ENCODE measurements at places on chromosomes 11 and 22.

DNA sequence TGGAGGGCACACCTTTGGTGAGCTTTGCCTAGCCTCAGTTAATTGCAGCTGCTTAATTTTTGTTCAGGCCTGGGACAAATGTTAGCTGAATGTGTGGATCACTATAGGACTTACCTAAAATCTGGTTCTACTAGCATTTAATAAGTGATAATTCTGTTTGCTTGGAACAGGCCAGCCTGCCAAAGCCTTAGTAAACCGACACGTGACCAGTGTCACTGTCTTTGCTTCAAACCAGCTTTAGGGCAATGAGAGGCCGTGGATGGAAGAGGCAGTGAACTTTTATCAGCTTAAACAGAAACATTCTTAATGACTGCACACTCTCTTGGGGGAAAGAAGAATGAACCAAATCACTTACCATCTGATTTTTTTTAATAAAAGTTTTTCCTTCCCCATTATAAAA is 10.8 kb downstream of the PARVA start:
- no peak for DNase-seq

- no peak for DNase-seq
Observed at GRCh38 chr11:115806056-115806455, 301.8 kb upstream of the CADM1 start.

DNA sequence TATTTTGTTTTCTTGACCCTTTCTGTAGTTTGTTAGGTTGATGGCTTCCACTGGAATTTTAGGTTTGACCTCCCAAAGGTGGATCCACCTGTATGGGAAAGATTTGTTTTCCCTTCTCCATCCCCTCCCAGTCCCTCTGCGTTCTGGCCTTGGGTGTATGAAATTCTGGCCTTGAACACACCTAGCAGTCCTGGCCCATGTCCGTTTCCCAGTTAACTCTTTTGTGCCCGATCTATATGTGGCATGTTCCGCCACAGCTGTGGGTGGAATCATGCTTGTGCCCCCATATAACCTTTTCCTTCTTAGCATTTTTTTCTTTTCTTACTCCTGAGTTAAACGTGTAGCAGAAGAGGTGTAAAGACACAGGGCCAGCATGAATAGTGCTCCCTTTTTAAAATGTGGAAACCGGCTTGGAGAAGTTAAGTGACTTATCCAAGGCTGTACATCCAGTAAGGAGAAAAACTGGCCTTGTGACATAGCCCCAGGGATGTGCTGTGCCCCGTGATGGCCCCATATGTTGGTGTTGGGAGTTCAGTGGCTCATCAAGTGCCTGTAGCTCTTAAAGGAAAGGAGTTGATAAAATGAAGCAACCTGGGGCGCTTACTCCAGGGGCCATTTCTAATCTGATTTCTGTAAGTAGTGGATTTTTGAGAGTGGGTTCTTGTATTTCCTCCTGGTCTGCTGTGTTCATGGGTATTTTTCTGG is 39.3 kb downstream of the ZNRF3 start:
- DNase-seq: no peak

- DNase-seq: no peak
Observed at GRCh38 chr22:29882716-29883044, 294 bp upstream of the MTMR3 start.

DNA sequence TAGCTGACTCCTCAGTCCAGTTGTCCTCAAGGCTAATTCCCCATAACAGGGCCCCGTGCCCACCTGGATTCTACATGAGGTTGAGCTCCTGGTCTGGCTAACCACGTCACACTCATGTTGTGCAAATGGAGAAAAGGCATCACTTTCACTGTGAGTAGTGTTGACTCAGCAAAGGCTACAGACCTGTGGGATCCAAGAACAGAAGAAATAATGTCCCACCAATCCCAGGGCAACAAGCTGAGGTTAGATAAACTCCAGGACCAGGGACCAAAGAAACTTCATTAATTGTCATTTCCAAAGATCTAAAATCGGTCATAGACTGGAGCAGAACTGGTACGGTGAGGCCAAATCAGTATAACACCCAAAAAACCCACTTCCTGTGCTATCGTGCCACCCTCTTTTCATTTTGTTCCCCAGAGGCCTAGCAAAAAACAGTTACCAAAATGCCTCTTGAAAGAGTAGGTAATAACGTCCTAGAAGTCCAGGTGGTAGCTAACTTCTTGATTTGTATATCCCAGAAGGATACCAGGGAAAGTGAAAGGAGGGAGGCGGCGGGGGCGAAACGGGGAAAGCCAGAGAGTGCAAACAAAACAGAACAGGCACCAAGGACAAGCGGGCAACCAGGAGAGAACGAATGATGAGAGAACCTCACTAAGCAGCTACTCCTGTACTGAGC is 1.4 kb downstream of the PCSK7 start:
- DNase-seq: no peak

DNA sequence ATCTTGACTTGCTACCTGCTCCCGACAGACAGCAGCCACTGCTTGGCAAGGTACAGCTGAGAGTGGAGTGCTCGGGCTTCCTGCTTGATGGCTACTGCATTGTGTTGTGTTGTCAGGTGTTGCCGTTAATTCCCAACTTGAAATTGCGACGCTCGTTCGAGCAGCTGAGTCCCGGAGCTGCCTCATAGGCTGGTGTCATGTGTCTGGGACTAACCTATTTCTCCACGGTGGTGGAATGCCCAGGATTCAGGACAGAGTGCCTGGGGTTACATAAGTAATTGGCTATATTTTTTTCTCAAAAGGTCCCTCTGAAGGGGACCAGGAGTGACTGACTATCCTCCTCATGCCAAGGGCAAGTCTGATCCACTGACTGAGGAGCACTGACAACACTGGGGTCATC is 18.5 kb downstream of the COMMD9 start:
- DNase-seq: no peak

DNA sequence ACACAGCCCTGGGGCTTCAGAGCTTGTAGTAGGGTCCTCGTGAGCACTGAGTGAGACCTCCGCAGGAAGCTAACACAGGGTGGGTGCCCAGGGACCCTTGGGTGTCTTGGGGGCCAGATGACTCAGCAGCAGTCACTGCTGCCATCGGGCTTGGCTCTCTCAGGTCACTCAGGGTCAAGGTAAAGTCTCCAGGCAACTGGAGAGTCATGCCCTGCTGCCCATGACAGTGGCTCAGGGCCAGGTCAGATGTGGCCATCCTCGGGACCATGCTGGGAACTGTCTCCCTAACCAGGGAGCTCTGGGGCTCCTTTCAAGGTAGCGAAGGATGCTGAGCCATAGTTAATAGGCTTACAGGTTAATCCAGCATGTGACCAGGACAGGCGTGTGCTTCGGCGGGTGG is 44.4 kb upstream of the SLC22A12 start:
- no peak for DNase-seq

DNA sequence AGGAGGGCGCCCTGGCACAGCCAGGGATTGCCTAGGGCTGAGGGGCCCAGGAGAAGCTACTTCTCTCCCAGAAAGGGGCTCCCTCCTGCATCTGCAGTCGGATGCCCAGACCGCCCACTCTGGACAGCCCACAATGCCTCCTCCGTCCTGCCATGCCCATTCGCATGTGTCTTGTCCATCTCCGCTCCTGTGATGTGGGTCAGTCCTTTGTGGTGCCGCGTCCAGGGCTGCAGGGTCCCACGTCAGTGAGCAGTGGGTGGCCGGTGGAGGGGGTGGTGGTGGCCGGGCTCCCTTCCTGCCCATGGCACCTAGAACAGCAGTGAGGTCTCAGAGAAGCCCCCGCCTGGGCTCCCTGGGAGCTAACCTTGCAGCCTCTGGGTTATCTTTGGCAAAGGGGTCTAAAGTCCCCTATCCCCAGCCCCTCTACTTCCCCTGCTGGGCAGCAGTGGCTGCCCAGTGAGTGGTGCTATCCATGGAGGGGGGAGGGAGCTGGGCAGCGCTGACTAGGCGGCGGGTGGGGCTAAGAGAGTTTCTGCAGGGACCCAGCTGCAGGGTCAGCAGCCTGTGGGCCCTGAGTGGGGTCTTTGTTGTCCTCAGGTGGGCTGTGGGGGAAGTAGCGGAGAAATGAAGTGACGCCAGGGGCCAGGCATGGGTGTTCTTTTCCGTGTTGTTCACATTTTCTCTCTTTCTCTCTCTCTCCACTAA is 41.1 kb downstream of the KCNC1 start:
- DNase-seq: no peak

DNA sequence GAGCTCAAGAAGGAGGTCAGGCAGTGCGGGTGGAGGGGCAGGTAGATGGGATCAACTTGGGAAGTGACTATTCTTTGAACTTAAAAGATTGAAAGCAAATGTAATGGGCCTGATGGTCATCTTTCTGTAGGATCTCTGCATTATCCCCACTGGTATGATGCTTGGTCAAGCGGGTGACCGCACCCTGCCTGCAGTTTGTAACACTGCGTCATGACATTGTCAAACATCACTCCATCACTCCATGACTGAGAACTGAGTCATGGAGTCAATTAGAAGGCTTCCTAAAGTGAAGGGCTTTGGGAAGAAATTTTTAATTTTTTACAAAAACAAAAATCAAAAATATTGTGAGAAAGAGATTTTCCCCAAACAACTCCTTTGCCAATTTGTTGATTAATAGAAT is 62.4 kb upstream of the BMAL1 start:
- DNase-seq: no peak

DNA sequence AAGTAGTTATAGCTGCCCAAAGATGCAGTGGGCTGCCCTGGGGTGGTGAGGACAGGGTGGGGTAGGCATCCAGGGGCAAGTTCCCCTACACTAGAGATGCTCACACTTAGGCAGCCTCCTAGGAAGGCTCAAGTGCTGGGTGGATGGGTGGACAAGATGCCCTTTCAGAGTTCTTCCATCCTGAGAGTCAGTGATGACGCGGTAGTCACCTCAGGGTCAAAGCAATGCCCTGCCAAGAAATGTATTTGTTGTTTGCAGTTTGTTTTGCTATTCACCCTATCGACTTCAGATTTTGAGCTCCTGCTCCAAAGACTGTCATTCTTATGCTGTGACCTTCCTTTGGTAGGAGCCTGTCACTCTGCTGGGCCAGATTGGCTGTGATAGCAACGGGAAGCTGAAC is 18.9 kb downstream of the POLA2 start:
- no peak for DNase-seq

GRCh38 chr22:35661464-35661863 is 13.2 kb downstream of the APOL6 start:
- no peak for DNase-seq

- no peak for DNase-seq
Observed at GRCh38 chr22:40050258-40050657, 55.5 kb downstream of the FAM83F start.

- DNase-seq: no peak
Observed at GRCh38 chr22:40224702-40225101, 47.0 kb downstream of the TNRC6B start.

DNA sequence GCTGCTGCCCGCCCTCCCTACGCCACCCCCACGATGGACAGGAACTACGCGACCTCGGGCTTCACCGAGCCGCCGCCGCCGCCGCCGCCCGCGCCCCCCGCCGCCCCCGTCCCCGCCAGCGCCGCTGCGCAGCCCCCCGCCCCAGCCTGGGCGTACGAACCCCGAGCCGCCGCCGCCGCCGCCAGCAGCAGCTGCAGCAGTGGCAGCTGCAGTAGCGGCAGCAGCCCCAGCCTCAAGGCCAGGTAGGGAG is 407 bp downstream of the QSER1 start:
- no peak for DNase-seq

GRCh38 chr11:22584976-22585375 is 40.6 kb downstream of the FANCF start:
- no peak for DNase-seq

DNA sequence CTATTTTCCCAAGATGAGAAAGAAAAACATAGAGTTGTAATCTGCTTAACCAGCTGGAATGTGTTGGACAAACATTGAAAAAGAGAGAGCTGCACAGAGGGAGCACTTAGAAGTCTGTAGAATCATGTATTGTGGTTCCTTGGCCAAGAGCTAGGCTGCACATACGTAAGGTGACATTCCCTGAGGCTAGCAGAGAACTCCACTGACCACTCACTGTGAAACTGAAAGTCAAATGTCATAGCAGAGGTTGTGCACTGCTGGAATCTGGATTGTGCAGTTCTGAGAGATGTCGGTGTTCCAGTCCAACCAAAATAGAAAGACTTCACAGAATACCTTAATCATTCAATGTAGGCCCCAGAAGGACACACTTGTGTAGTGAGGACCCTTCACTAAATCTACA is 772.8 kb upstream of the RAG2 start:
- DNase-seq: no peak

DNA sequence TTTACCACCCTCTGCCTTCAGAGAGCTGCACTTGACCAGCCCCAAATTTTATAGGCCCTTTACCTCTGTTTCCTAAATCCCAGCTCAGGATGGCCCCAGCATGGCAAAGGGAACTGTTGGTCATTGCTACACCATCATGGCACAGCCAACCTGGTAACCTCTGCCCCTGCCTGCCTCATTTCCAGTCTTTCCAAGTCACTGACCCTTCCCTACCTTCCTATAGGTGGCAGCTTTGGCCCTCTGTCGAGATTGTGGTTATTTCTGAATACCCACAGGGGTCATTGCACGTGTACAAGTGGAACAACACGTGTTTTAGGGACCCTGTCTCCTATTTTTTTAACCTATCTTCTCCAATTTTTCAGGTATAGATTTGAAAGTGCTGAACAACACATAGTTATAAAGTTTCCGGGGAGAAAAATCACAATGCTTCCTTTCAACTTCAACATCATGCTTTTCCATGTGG is 2.8 kb downstream of the GALNT18 start:
- DNase-seq: no peak

GRCh38 chr11:31645747-31646146 is 136.2 kb downstream of the ELP4 start:
- no peak for DNase-seq

GRCh38 chr11:112318184-112318591 is 57.5 kb upstream of the PLET1 start:
- no peak for DNase-seq

- no peak for DNase-seq
Observed at GRCh38 chr11:794013-794765, 3.9 kb downstream of the SLC25A22 start.

- no peak for DNase-seq
Observed at GRCh38 chr22:48147831-48148230, 1385.4 kb downstream of the TBC1D22A start.

DNA sequence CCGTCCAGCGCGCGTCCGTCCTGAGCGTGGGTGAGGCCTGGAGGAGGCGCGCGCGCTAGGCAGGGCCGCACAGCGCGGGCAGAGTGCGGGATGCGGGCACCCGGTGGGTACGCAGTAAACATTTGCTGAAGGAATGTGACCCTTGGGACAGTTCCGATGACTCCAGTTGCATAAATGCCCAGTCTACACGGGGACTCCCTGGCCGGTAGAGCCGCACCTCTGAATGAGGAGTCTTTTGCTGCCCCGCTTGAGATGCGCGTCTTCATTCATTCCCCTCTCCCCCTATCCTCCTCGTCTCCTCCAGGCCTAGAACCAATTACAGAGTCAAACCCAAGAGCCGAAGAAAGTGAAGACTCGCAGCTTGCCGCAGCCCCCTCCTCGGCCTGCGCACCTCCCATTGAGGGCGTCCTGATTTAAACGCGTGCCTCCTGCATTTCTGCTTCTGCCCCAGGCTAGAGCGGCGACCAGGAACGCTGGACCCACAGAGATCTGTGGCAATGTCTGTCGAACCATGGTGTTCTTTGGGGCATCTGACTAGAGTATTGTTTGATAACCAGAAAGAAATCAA is 729 bp upstream of the CHKB start:
- DNase-seq: no peak

- DNase-seq: no peak
Observed at GRCh38 chr11:110141812-110142211, 48.6 kb downstream of the ZC3H12C start.

- DNase-seq: no peak
Observed at GRCh38 chr11:77121096-77121640, 6.9 kb upstream of the MYO7A start.

- DNase-seq: no peak
Observed at GRCh38 chr11:60978546-60979380, 7.3 kb downstream of the CD6 start.

GRCh38 chr22:22840780-22841179 is 46.8 kb upstream of the IGLL5 start:
- DNase-seq: no peak

Data from stimulated activated CD8-positive, alpha-beta memory T cell treated with anti-CD3 and anti-CD28 coated beads, Interleukin-4, amount 100 ng/mL, for 1 hour (primary cell).